ENCODE measurements at places on chromosomes 13 and 19.

- DNase-seq, result no peak
Measured at GRCh38 chr13:52896827-52897659, 48.6 kb upstream of the PCDH8 start.

DNA sequence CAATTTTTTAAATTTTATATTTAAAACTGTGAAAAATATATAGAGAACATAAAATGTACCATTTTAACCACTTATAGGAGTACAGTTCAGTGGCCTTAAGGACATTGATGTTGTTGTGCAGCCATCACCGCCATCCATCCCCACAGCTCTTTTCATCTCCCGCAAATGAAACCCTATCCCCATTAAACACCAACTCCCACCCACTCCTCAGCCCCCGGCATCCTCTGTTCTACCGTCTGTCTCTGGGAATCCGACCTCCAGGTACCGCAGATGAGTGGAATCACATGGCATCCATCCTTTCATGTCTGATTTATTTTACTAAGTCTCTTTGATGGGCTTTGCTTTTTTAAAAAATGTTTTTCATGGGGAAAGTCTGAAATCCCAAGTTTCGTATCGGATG is 23.8 kb upstream of the SMIM17 start:
- no peak for DNase-seq

DNA sequence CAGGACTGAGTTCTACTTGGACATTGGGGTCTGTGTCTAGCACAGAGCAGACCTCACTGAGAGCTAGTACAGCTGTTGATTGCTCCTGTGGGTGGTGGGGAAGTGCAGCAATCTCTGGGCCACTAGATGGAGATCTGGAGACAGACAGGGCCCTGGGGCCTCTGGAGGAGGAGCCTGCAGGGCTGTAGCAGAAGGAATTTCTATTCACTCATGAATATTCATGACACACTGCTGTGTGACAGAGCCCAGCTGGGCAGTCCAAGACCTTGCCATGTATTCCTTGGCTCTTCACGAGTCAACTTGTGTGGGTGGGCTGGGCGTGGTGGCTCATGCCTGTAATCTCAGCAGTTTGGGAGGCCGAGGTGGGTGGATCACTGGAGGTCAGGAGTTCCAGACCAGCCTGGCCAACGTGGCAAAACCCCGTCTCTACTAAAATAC is 37.5 kb downstream of the SUGP2 start:
- DNase-seq, result no peak

DNA sequence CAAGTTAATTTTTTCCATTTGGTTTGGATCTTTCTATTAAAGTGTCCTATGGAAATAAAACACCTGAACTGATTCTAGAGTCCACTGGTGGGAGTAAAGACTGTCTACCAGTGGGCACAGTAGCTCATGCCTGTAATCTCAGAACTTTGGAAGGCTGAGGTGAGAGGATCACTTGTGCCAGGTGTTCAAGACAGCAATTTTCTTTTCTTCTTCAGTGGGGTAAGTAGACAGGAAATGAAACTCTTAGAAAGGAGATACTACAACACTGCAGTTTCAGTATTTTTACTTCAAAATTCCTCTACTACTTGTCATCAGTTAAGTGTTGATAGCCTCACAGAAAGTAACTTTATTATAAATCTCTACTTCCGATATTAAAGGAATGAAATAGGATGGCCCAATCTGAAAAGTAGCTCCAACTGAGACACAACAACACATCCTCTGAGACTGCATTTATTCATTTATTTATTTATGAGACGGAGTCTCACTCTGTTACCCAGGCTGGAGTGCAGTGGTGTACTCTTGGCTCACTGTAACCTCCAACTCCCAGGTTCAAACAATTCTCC is 26.3 kb downstream of the DNMT1 start:
- no peak for DNase-seq

GRCh38 chr19:40549007-40549708 is 27.5 kb upstream of the SHKBP1 start:
- DNase-seq, result peak; percentile 26

Measured in stimulated activated CD8-positive, alpha-beta memory T cell treated with anti-CD3 and anti-CD28 coated beads, Interleukin-2, amount 100 ng/mL, for 1 hour (primary cell).